ENCODE measurements at places on chromosomes 16 and 17.

GRCh38 chr17:68942389-68942788, 12.8 kb downstream of the ABCA8 start:
- no peak overlapping the region for H3K4me3 ChIP-seq
- H3K36me3 ChIP-seq, result no peaks in the 10 kb centered on the region
- H3K4me1 ChIP-seq, result peaks cover 5% of the 10 kb centered on the region
- H3K27ac ChIP-seq, result no peak overlapping the region
- DNase-seq, result no peak

DNA sequence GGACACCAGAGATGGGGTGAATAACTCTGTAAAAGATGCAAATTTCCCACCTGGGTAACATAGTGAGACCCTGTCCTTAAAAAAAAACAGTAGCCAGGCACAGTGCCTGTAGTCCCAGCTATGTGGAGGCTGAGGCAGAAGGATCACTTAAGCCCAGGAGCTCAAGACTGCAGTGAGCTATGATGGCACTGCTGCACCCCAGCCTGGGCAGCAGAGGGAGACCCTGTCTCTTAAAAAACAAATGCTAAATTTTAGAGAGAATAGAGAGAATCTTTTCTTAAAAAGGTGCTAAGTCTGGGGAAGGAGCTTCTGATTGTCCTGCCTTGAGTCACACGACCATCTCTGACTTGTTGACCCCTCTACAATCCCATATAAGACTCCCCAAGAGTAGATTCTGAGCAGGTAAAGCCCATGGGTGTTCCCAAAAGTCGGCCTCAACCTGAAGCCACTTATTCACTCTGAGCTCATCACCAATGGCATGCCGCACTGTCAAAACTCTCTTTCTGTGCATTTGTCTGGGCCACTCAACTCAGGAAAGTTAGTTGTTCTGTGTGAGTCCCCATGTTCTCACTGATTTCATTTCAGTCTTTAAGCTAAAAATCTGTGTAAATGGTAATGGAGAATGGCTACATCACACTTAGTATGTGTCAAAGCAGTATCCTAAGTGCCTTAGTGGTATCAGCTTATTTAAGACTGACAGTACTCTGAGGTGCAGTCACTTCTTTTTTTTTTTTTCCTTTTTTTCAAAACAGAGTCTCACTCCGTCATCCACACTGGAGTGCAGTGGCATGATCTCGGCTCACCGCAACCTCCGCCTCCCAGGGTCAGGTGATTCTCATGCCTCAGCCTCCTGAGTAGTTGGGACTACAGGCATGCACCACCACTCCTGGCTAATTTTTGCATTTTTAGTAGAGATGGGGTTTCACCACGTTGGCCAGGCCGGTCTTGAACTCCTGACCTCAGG, 41.6 kb downstream of the PRKCB start:
- no peaks in the 10 kb centered on the region for H3K4me1 ChIP-seq
- no peak overlapping the region for H3K4me3 ChIP-seq
- H3K36me3 ChIP-seq, result no peaks in the 10 kb centered on the region
- no peak overlapping the region for H3K27ac ChIP-seq

DNA sequence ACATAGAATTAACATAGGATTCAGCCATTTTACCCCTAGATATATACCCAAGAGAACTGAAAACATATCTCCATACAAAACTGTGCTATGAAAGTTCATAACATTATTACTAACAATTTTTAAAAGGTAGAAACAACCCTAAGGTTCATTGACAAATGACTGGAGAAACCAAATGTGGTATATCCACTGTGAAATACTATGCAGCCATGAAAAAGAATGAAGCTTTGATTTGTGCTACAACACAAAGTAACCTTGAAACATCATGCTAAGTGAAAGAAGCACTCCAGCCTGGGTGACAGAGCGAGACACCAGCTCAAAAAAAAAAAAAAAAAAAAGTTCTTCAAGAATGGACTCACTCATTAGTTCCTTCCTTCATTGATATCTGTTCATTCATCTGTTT, 580 bp downstream of the CD300LD start:
- H3K27ac ChIP-seq, result no peak overlapping the region
- no peaks in the 10 kb centered on the region for H3K36me3 ChIP-seq
- no peaks in the 10 kb centered on the region for H3K4me1 ChIP-seq
- DNase-seq, result no peak
- peaks cover 17% of the 10 kb centered on the region for H3K27me3 ChIP-seq

DNA sequence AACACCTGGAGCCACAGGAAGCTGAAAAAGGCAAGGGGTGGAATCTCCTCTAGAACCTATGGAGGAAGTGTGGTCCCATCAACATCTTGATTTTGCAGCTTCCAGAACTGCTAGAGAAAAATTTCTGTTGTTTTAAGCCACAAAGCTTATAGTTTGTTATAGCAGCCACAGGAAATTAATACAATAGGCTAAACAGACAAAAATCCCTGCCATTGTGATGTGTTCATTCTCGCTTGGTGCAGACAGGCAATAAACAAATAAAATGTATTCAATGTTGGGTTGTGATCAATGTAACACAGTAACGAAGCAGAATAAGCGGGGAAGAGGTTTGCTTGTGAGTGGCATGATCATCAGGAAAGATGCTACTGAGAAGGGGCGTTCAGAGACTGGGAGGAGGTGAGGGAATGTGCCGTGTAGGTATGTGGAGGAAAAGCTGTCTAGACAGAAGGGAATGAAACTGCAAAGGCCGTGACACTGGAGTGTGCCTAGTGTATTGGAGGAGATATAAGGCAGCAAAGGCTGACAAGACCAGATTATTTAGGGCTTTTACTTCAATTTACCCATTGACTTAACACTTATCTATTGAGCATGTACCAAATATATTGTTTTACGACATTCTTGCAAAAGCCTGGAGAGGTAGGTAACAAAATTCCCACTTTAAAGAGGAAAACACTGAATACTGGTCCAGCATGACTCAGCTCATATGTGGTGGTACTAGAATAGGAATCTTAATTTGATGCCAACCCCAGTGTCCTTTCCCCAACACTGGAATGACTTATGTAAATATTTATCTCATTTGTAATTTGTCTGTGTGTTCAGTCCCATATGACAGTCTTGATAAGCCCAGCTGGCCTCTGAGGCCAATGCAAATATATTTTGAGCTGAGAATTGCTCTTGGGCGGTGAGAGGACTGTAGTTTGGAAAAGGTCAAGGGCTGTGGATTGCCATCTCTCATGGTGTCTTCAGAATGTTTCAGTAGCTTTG, 375.9 kb downstream of the CDH13 start:
- H3K4me1 ChIP-seq, result peaks cover 5% of the 10 kb centered on the region
- no peaks in the 10 kb centered on the region for H3K36me3 ChIP-seq
- H3K27ac ChIP-seq, result no peak overlapping the region
- no peak overlapping the region for H3K4me3 ChIP-seq

DNA sequence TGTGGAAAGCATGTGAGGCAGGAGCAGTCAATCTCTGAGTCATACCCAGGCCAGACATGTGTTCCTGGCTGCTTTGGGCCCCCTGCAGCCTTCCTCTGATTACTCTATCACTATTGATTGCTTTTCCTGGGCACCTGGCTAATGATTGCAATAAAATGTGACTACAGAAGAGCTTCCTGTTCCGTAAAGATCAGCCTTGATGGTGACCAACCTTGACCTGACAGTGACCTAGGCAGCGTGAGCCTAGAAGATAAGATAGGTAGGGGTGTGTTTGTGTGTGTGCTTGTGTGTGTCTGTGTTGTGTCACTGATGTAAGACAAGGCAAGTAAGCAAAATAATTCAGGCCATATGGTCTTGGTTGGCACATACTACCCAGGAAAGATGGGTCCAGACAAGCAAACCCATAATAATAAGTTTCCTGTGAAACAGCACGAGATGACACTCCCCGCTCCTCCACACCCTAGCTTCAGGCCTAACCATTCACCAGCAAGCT, 367.7 kb upstream of the CDH11 start:
- no peaks in the 10 kb centered on the region for H3K36me3 ChIP-seq
- no peak for DNase-seq
- no peak overlapping the region for H3K27ac ChIP-seq
- no peak overlapping the region for H3K4me3 ChIP-seq
- no peaks in the 10 kb centered on the region for H3K27me3 ChIP-seq

GRCh38 chr16:19172098-19172780, 4.2 kb downstream of the SYT17 start:
- peaks cover 14% of the 10 kb centered on the region for H3K4me1 ChIP-seq
- no peaks in the 10 kb centered on the region for H3K36me3 ChIP-seq
- peaks cover 19% of the 10 kb centered on the region for H3K27me3 ChIP-seq

DNA sequence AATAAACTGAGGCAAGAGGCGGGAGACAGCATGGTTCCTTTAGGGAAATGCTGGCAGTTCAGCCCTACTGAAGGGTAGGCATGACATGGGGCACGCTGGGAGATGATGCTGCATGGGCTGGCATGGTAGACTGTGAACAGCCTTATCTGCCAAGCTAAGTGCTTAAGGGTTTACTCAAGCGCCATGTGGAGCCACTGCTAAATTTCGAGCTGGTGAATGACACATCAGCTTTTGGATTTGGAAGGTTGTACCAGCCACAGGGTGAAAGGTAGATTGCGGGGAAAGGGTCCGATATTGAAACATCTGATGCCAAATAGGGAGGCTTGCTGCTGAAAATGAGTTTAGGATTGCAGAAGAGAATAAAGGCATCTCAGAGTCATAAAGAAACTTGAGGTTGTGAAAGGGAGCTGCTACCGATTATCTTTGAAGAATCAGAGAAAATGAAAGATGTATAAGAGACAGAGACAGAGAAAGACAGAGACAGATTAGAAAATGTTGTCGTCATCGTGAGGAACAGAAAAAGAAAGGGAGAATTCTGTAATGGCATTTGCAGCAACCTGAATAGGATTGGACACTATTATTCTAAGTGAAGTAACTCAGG, 16.3 kb downstream of the PIK3R5 start:
- H3K4me1 ChIP-seq, result peaks cover 1% of the 10 kb centered on the region
- H3K27ac ChIP-seq, result no peak overlapping the region
- H3K27me3 ChIP-seq, result peaks cover 4% of the 10 kb centered on the region
- peaks cover 4% of the 10 kb centered on the region for H3K36me3 ChIP-seq

DNA sequence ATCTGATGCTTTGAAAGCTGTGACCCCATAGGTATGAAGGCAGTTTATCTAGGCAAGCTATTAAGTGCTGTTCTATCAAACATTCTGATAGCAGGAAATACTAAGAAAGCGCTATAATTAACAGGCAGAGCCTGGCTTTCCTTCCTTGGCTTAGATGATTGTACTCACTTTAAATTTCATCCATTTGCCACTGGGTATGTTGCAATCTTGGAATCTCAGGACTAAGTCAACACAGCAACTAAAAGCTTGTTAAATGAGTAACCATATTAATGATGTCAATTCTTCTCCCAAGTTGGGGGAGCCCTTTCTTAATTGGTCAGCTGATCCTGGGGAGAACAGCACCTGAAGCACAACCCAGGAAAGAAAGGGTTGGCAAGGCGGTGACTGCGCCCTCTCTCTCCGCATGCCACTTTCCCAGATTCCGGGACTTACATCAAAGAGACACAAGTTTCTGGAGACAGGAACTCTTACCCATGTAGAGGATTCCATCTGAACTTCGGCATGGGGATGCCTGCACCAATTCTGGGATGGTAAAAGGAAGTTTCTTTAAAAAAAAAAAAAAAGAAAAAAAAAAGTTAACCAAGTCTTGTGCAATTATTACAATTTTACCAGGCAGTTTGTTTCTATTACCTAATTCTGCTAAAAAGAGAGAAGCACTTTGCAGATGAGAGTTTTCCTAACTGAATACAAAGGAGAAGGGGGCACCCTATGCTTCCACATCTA, 54.4 kb upstream of the ICAM2 start:
- H3K27ac ChIP-seq, result no peak overlapping the region
- H3K36me3 ChIP-seq, result peaks cover 11% of the 10 kb centered on the region
- no peaks in the 10 kb centered on the region for H3K4me1 ChIP-seq
- DNase-seq, result no peak
- H3K4me3 ChIP-seq, result no peak overlapping the region
- no peaks in the 10 kb centered on the region for H3K27me3 ChIP-seq

GRCh38 chr16:86396422-86396821, 113.9 kb upstream of the FOXF1 start:
- H3K27me3 ChIP-seq, result no peaks in the 10 kb centered on the region
- H3K4me1 ChIP-seq, result peaks cover 14% of the 10 kb centered on the region
- no peaks in the 10 kb centered on the region for H3K36me3 ChIP-seq
- no peak overlapping the region for H3K4me3 ChIP-seq
- no peak for DNase-seq
- no peak overlapping the region for H3K27ac ChIP-seq

- H3K27me3 ChIP-seq, result no peaks in the 10 kb centered on the region
- H3K27ac ChIP-seq, result no peak overlapping the region
- peaks cover 11% of the 10 kb centered on the region for H3K36me3 ChIP-seq
- no peak for DNase-seq
- H3K4me1 ChIP-seq, result peaks cover 41% of the 10 kb centered on the region
- no peak overlapping the region for H3K4me3 ChIP-seq
Observed at GRCh38 chr16:84889066-84889465, 69.3 kb downstream of the CRISPLD2 start.

- DNase-seq, result no peak
- no peak overlapping the region for H3K4me3 ChIP-seq
- peaks cover 20% of the 10 kb centered on the region for H3K36me3 ChIP-seq
- H3K27ac ChIP-seq, result no peak overlapping the region
- no peaks in the 10 kb centered on the region for H3K27me3 ChIP-seq
Observed at GRCh38 chr16:58679763-58680162, 4.8 kb downstream of the SLC38A7 start.

- H3K27me3 ChIP-seq, result peaks cover 88% of the 10 kb centered on the region
- peak; percentile 86 for DNase-seq
- H3K4me1 ChIP-seq, result peaks cover 9% of the 10 kb centered on the region
- H3K27ac ChIP-seq, result no peak overlapping the region
- peak overlapping the region; percentile 81 for H3K4me3 ChIP-seq
Observed at GRCh38 chr16:31476303-31477219, 4.6 kb downstream of the TGFB1I1 start.

GRCh38 chr16:60199150-60199549, 1465.0 kb upstream of the GOT2 start:
- H3K27me3 ChIP-seq, result no peaks in the 10 kb centered on the region
- H3K27ac ChIP-seq, result peak overlapping the region; percentile 19
- H3K36me3 ChIP-seq, result peaks cover 10% of the 10 kb centered on the region
- no peak for DNase-seq
- H3K4me1 ChIP-seq, result peaks cover 50% of the 10 kb centered on the region

DNA sequence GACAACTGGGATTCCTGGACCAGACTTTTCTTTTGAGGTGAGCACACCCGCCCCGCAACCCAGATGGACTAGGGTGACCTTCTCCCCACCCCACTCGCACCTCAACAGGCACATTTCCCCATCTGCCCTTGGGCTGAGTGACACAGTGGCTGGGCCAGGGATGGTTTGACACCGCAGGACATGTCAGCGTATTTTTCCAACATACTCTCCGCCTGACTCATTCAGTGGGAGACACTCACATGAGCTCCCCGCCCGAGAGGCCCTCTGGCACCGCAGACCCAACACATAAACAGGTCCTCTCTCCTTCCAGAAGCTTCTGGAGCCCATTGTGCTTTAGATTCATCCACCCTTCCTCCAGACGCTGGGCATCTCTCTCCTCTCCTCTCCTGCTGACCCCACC, 69.4 kb downstream of the ZDHHC7 start:
- H3K36me3 ChIP-seq, result no peaks in the 10 kb centered on the region
- no peaks in the 10 kb centered on the region for H3K27me3 ChIP-seq
- H3K4me1 ChIP-seq, result peaks cover 4% of the 10 kb centered on the region
- H3K27ac ChIP-seq, result no peak overlapping the region
- no peak for DNase-seq

Measured in WTC11 (cell line).